T-cell (primary cell): ENCODE measurements at places on chromosomes 5 and 9.

GRCh38 chr5:61340775-61341361 lies 8.8 kb downstream of the ZSWIM6 start:
- no peak for DNase-seq

- DNase-seq, result no peak
These were observed 91.1 kb downstream of the CEMIP2 start for GRCh38 chr9:71677209-71677608.

DNA sequence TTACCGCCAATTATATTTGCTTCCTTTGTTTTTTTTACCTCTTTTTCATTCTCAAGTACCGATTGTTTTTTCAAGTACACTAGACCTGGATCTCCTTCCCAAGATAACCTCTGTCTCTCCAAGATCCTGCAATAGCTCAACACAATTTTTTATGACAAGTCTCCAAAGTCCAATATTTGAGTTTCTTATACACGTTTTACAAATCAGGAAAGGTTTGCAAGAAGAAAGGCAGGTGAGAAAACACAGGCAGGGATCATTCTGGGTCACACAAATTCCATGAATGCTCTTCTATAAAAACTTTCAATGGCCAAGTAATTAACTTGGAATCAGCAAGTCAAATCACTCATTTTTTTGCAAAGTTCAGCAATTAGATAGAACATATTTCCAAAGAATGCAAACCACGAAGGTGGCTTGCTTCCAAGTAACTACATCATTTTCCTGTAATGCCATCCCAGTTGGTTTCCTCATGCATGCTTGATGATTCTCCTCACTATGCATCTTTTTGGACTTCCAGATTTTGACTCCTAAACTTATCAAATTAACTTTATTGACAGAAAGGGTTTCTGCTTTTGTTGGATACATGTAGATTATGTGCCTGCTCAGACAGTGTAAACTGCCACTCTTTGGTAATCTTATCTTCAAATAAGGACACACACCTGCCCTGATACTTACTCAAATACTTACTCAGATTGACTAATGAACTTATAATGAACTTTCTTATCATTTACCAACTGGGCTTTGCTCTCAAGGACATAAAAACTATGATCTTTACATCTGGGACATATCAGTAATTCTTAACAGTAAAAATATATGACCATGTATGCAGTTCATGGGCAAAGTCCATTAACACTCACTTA lies 24.7 kb upstream of the IFNE start:
- DNase-seq, result no peak

DNA sequence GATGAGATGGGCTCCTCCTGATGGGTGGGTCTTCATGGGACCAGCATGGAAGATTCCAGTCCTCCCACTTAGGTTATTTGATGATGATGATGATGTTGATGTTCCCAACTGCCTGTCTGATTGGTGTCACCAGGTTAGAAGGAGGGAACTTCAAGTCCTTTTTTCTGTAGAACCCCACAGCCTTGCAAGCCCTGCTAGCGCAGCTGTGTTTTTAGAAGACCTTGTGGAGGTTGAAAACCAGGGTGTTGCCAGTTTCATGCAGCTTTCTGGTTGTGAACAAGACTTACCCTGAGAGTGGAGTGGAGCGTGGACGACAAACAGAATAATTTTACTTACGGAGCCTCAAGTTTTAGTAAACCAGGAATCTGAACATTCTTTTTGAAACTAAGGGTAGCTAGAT lies 83.0 kb downstream of the TRIO start:
- no peak for DNase-seq

GRCh38 chr5:100444961-100445360 lies 90.2 kb upstream of the FAM174A start:
- no peak for DNase-seq

- DNase-seq, result no peak
These were observed 220.2 kb upstream of the MVB12B start for GRCh38 chr9:126106404-126106803.
